ENCODE measurements at places on chromosomes 2 and 18.
A peak's percentile ranks its signal among the peaks of the same experiment; 100 is the strongest.

DNA sequence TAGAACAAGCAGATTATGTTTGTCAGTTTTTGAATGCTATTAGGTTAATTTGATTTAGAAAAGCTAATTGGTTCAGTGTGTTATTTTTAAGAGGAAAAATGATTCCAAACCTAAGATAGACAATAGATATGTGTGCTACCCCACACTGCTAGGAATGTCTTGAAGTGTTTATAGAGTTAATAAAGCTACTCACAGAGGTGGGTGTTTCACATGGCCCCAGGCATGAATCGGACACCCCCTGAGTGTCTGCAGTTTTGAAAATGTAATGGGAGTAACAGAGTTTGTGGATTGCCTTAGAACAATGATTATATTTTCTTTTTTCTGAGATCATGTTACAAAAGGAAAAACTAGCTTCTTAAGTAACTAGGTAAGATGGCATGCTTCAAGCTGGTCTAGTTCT, 348.3 kb downstream of the ADCYAP1 start:
- DNase-seq, result no peak

- no peak for DNase-seq
Observed at GRCh38 chr2:199303728-199304177, 154.0 kb downstream of the SATB2 start.

GRCh38 chr2:187775196-187775595, 221.0 kb upstream of the TFPI start:
- DNase-seq, result no peak

DNA sequence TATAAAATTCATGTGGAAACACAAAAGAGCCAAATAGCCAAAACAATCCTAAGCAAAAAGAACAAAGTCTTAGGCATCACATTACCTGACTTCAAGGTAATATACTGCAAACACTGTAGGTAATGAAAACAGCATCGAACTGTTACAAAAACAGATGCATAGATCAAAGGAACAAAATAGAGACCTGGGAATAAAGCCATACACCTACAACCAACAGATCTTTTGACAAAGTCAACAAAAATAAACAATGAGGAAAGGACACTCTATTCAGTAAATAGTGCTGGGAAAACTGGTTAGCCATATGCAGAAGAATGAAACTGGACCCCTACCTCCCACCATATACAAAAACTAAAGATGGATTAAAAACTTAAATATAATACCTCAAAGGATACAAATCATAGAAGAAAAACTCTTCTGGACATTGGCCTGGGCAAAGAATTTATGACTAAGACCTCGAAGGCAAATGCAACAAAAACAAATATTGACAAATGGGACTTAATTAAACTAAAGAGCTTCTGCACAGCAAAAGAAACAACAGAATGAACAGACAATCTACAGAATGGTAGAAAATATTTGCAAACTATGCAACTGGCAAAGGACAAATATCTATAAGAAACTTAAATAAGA, 218.0 kb downstream of the PHLPP1 start:
- no peak for DNase-seq

DNA sequence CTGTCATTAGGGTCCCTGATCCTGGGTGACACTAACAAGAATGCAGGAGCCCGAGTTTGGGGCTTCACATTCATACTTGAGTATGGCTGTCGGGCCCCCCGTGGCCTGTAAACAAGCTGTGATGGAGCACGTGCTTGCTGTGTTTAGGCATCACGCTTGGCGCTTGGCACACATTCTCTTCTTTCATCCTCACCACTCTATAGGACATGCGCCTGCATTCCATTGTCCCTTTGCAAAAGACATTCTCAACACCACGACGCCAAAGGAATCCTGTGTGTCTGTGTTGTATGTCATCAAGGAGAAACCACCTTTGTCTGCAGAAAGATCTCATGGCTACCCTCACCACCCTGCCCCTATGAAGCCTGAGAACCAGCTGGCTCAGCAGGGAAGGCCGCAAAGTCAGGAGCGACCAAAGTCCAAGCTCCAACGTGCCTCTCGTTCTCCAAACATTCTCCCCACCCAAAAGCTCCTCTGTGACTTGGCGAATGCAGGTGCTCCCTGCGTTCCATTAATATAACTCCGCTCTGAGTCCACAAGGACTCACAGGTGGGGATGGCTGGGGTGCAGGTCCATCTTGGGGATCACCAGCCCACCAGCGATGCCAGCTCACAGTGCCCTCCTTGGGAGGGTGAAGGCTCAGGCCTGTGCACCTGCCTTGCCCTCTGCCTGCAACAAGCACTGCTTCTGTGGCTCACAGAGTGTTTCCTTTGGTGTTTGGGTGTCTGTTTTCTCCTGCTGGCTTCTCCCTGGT, 6.2 kb upstream of the PER2 start:
- no peak for DNase-seq

GRCh38 chr18:55610506-55610905, 22.5 kb upstream of the TCF4 start:
- DNase-seq, result no peak

DNA sequence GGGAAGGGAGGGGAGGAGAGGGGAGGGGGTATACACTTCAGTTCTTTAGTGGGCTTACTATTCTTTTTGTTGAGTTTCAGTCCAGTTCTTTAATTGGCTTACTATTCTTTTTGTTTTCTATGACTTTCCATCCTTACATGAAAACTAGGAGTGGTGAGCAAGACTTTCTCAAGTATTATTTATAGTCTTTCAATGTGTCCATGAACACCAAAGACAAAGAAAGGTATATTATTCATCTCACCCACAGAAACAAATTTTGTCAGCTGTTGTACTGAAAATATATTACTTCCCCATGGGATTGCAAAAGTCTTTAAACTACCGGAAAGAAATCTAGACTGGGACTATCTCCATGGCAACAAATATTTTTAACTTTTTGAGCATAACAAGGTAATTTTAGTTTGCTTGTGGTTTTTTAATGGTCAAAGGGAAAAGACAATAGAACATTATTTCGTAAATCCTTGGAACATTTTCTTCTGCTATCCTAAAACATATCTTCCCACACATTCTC, 17.6 kb downstream of the ADAM17 start:
- no peak for DNase-seq

- DNase-seq, result peak; percentile 34
Observed at GRCh38 chr2:200944467-200945394, 18.7 kb downstream of the ORC2 start.

- DNase-seq, result no peak
Observed at GRCh38 chr2:32289165-32289999, 11.7 kb downstream of the YIPF4 start.

DNA sequence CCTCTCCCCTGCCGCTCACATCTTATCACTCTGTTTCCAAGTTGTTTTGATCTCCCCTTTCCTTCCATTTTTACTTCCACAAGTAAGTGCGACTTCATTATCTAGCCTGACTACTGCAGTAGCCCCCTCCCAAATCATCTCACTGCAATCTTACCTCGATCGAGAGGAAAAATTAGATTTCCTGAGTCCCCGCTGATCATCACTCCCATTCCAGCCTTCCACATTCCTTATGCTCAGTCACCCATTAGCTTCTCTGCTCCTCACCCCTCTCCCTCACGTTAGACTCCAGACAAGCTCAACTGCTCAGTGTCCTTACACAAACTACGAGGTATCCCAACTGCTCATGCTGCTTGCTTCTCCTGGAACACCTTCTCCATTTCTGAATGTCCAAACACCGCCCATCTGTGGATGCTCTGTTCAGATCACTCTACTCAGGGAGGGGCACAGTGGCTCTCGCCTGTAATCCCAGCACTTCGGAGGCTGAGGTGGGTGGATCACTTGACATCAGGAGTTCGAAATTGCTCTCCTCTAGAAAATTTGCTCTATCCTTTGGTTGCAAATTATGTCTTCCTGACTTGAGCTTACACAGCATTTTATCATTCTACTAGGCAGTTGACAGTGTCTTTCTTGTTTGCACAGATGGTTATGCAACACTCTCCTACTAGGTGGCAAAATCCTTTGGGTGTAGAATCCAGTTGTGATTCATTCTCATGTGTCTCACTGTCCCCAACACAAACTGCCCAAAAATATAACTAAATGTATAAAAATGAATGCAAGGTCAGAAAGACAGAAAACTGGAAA, 96.5 kb downstream of the INO80D start:
- no peak for DNase-seq

- DNase-seq, result no peak
Observed at GRCh38 chr2:75340560-75340959, 141.2 kb upstream of the TACR1 start.

- no peak for DNase-seq
Observed at GRCh38 chr2:239724851-239725550, 300.1 kb downstream of the NDUFA10 start.

GRCh38 chr2:17590342-17590911, 49.9 kb downstream of the VSNL1 start:
- DNase-seq, result no peak

DNA sequence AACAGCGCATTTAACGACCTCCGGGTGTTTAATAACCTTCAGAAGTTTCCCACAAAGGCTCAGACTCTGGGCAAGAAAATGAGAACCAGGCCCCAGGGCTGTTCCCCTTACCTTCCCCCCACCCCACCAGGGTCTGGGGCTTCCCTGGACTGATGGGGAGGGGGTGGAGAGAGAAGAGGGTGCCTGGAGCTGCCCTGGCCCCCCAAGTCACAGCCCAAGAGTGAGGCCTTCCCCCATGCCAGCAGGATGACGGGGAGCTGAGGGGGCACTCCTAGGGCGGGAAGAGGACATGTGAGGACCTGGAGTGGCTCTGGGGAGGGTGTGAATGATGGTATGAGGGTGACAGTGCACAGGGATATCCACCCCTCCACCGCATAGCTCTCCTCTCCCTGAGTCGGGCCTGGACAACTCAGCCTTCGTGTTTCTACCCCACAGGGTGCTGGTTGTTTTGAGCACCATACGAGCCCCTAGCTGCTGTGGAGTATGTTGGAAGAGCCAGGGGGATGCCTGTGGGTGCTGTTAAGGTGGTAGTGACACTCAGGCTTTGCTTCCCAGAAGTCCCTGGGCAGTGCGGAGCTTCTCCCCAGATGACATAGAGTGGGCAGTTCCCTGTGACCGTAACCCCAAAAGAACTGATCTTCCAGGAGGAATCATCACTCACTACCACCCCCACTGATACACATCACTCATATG, 3.9 kb downstream of the PKDCC start:
- DNase-seq, result no peak

DNA sequence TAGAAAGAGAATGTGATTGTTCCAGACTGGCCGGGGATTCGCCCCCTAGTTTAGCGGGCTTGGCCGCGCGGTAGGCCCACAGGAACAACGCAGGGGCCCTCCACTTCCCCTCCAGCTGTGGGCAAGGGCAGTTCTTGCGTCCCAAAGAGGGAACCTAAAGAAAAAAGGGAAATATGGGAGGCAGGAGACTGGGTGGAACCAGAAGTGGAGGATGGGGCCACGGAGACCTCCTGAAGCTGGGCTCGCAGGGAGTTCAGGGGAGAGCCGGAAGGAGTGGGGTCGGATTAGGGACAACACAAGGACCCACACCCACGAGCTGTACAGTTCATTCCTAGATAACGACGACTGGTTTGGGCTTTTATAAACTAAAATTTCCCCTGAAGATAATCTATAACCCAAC, 18.2 kb downstream of the GNLY start:
- no peak for DNase-seq

Measured in activated CD4-positive, alpha-beta T cell treated with anti-CD3 and anti-CD28 coated beads, Interleukin-2, amount 50 U/mL, for 4 hours (primary cell).